CMK (cell line): ENCODE measurements at places on chromosomes 4 and X.

- no peak for DNase-seq
Measured at GRCh38 chr4:73669410-73670183, 49.4 kb upstream of the RASSF6 start.

DNA sequence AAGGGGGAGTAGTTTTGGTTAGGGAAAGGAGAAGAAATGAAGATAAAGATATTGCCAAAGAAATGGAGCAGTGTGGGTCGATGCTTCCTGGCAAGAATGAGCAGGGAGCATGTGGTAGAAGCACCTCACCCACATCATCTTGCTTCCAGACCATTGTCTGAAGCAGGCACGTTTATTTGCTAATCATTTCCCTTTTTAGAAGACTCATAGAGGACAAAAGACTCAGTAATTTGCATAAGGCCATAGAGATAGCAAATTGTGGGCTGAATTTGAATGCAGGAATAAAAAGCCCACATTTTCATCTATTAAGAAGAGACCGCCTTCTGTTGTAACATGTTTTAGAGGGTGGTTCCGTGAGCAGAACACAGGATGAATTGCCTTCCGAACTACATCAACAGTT is 275.2 kb upstream of the FAT4 start:
- DNase-seq = no peak

- DNase-seq = no peak
Measured at GRCh38 chrX:19030805-19031204, 46.9 kb upstream of the PHKA2 start.

- DNase-seq = no peak
Measured at GRCh38 chr4:154877110-154877760, 96.2 kb downstream of the RBM46 start.

DNA sequence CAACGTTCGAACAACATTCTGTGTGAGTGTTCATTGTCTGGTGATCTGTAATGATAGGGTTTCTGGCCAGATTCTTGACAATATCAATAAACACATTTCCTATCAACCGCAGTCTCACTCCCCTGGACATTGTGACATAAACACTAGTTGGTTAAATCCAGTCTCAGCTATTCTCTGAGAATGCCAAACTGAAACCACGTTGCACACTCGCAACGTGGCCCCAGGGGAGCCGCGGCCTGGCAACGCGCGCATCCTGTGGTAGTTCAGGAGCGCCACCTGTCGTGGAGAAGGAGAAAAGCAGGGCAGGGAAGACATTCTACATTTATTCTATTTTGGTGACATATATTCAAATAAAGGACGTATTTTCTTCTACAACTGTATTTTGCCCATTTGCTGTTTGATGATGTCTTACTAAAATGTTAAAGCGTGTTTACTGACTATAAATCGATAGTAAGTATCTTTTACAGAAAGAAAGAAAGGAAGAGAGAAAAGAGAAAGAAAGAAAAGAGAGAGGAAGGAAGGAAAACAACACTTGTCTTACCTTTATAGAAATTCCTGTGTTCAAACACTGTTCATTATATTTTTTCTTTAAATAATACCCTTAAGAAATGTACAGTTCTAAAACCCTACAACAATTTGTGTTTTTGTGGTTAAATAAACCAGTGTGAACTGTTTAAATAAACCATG is 738.3 kb upstream of the FRG1 start:
- no peak for DNase-seq

DNA sequence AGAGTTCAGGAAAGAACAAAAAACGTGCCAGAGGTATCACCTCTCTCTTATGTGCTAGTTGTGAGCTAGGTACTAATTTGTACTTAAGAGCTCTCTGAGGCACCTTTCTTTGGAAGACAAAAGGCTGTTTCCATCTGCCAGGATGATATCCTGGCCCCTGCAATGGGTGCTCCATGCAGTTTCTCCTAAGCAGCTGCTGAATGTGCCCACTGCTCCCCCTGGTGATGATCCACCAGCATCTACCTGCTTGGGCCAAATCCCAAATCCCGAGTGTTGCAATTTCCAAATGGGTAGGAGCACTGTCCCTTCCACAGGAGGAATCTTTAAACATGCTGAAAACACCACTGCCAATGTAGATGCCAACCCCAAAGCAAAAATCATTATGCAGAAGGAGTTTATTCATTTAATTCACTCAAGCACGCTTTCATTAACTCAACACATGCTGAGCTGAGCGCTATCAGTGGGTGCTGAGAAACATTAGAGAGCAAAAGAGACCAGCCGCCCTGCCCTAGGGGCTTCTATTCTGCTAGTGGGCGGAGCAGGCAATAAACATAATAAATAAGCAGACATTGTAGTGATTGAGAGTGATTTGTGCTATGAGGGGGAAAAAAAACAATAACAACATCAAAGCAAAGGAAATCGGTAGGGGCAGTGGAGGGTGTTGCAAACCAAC is 69.6 kb upstream of the C4orf50 start:
- DNase-seq = no peak

- no peak for DNase-seq
Measured at GRCh38 chrX:50920132-50920531, 9.6 kb downstream of the BMP15 start.

DNA sequence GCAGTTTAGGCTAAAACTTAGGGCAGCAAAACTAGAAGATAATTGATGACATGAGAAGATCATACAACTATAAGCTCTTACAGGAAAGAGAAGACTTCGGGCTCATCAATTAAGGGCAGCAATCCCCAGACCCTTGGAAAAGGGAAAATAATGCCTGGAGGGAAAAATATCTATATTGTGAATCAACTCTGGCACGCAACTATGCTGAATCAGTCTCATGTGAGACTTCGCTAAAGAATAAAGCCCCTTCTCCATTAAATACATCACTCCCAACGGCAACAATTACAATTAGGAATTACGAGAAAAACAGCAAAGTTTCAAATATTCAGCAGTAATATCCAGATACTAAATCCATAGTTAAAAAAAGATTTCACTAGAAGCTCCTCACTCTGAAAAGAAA is 2016.8 kb upstream of the IGFBP7 start:
- DNase-seq = no peak

- no peak for DNase-seq
Measured at GRCh38 chr4:84952004-84952403, 14.5 kb downstream of the WDFY3 start.

DNA sequence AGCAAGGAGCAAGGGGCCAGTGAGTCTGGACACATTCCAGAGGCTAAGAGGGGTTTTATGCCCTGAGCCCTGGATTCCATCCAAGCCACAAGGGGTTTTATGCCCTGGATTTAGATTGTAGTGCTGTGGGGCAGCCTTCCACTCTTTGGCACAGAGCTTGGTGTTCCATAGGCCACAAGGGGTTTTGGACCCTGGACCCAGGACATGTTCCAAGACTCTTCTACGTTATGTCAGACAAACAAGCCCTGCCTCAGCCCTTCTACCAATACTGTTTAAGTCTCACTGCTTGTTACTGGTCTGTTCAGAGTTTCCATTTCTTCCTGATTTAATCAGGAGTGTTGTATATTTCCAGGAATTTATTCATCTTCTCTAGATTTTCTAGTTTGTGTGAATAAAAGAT is 12.8 kb upstream of the SCARB2 start:
- DNase-seq = no peak

- DNase-seq = no peak
Measured at GRCh38 chr4:82500435-82501153, 61.2 kb downstream of the TMEM150C start.

DNA sequence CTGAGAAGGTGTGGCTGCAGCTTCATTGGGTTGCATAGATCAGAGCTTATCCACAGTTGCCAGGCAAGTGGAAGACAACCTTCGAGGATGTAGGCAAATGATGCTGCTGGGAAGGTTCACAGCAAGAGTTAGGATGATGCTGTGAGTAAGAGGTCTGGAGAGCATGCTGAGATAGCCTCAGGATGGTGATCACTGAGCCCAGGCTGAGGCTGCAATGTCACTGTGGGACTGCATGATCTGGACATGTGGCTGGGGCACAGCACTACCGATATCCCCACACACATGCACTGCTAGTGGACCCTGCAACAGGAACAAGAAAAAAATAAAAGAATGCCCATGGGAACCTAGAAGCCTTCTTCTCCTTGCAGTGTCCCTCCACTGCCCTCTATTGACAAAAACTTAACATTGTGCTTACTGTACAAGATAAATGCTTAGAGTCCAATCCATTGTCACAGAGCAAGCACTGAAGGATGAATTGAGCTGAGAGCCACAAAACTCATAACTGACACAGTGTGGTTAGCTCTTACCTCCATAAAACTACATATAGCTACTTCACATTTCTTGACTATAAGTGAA is 105.6 kb downstream of the CNKSR2 start:
- peak; percentile 3 for DNase-seq

GRCh38 chrX:6693051-6693450 is 158.1 kb upstream of the VCX3A start:
- DNase-seq = no peak

DNA sequence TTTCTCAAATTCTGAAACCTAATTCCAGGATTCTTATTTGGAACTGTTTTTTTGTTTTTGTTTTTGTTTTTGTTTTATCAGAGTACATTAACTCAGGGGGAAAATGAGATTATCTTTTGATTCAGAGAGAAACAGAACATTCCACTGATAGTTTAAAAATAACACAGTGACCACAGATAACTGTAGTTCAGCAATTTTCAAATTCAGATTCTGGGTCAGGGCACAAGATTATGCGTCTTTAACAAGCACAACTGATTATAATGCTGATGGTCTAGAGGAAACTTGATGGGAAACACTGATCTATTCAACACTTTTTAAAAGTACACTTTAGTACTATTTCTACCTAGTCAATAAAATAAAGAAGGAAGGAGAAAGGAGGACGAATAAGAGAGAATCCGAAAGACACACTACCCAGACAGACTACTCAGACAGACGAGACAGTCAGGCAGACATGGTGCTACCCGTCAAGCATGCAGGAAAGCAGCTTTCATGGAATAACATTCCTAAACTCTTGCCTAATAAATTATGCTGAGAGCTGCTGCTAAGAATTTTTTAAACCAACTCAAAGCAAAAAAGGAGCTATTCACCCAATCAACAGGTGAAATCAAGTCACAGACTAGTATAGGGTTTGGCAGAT is 59.0 kb downstream of the APBB2 start:
- DNase-seq = no peak

GRCh38 chrX:9659571-9660195 is 106.0 kb downstream of the GPR143 start:
- DNase-seq = no peak

GRCh38 chrX:46744009-46744408 is 14.9 kb downstream of the SLC9A7 start:
- DNase-seq = no peak

- no peak for DNase-seq
Measured at GRCh38 chrX:80014141-80014940, at the start of gene TBX22. Gene TBX22 (plus strand): TSS chrX:80014753. CDS start chrX:80022270, 7,517 bp downstream.

GRCh38 chr4:120290553-120290952 is 223.9 kb upstream of the MAD2L1 start:
- no peak for DNase-seq

DNA sequence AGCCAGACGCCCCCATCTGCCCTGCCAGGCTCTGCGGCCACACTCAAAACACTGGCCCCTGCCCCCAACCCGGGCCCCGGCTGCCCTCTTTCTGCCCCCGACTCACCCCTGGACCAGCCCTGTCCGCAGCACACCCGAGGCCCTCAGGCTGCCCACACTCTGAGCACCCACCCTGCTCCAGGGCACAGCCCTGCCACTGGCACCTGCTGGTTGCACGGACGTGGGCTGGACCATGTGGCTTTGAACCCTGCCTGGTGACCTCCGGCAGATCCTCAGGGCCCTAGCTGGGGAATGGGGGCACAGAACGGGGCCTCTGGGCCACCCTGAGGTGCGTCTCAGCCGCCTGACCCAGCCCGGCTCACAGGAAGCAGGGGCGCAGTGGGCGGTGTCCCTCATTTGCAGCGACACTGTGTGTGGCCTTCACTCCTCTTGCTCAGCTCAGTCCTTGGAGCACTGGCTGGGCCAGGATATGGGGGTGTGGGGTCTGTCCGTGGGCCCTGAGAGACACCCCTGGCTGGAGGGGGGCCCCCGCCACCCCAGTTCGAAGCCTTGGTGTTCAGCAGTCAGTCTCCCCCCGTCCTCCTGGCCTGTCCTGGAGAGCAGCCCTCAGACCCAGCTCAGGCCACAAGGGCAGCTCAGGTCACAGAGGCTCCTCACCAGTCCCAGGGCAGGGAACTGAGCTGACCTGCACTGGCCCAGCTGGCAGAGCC is 73.2 kb downstream of the FAM53A start:
- no peak for DNase-seq
